ENCODE measurements at places on chromosomes 5 and 9. TPM values are rescaled to one million over a fixed set of nuclear protein-coding genes. Genes with fewer than 3 reads are reported as not detected.

Gene NCS1
- polyA plus RNA-seq = 29.2 TPM

- DNase-seq = no peak
These were observed 1.8 kb upstream of the BHMT start for GRCh38 chr5:79109527-79110492.

- DNase-seq = no peak
These were observed 45.5 kb upstream of the IFNE start for GRCh38 chr9:21527579-21527978.

Gene SV2C
- polyA plus RNA-seq = 0.35 TPM

DNA sequence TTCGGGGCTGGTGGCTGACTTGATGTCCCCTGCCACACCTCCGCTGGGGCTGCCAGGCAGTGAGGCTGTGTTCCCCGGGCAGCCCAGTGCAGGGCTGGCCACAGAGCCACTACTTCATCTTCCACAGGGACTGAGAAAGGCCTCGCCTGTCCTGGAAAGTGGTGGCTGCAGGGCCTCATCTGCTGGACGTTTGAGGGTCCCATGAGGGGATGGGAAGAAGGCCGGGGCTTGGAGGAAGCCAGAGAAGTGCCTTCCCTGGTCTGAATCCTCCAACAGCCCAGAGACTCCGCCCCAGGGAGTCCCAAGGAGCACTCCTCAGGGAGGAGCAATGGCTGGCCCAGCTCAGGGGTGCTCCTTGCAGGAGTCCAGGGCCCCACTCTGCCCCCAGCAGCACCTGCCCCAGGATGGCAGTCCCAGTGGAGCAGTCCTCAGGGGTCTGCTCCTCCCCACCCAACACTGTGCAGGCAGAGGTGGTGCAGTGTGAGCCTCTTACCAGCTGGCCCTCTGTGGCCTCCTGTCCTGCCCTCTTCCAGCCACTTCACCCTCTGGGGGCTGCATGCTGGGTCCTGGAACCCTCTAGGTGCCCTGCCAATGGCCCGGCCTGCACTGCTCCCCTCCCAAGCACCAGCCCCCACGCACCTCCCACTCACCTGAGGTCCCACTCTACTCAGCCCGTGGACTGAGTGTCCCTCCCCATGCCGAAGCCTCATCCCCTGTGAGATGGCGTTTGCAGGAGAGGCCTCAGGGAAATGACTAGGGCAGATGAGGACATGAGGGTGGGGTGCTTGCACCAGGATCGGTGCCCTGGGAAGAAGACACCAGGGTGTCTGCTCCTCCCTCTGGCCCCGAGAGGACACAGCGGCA lies 47.3 kb upstream of the COL5A1 start:
- DNase-seq = no peak

Gene CDH6
- 65.6 TPM for polyA plus RNA-seq
